ENCODE measurements at places on chromosomes 7 and 10.

DNA sequence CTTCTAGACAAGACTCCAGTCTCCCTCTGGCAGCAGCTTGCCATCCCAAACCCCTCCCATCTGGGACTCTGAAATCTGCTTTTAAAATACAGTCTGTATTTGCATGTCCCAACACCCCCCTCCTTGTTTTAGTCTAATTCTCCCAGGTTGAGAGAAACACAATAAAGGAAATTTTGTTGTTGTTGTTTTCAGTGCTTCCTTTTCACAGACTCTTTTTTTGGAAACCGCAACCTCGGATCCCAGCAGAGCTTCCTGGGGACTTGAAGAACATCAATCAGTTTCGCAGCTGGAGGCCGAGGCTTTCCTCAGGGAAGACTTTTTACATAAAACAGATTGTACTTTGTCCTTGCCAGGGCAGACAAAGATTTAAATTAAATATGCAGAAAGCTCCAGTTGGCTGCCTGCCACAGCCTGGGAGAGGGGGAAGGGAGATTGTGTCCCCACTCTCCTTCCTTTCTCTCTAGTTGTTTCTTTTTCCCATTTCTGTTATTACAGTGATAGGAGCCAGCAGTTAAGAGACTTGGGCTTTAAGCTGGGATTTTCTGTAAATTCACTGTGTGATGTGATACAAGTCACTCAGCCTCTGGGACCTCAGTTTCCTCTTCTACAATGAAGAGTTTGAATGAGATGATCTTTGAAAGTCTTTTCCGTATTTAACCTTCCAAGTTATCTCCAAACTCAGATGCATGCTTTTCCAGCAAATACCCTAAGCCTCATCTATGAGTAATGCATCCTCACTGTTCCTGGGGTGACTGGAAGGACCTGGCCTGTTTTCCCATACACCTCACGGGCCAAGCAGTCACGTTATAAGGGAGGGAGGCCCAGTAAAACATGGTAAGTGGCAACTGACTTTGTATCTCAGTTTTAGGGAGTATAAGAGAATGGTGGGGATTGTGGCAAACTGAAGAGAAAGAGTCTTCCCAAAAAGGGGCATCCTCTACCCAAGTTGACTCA lies 192.3 kb downstream of the REEP3 start:
- DNase-seq, result peak; percentile 17

- DNase-seq, result no peak
Observed at GRCh38 chr7:86939197-86939814, 120.1 kb downstream of the ELAPOR2 start.

GRCh38 chr10:113453351-113453750 lies 99.5 kb upstream of the HABP2 start:
- no peak for DNase-seq

DNA sequence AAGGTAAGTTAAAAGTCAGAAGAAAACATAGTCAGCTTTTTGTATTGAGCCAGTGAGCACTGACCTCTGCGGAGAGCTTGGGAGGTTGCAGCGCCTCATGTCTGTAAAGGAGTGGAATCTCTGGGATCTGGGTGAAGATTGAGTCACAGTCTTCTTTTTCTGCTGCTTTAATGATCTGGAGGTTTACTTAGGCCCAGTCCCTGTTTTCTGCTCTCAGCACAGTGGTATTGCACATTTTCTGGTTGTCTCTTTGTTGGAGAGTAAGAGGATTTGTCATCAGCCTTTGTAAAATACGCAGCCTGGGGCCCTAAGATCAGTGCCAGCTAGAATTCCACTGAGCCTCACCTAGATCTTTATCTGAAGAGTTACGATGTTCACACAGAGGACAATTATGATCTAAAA lies 58.3 kb upstream of the GJD4 start:
- DNase-seq, result no peak

DNA sequence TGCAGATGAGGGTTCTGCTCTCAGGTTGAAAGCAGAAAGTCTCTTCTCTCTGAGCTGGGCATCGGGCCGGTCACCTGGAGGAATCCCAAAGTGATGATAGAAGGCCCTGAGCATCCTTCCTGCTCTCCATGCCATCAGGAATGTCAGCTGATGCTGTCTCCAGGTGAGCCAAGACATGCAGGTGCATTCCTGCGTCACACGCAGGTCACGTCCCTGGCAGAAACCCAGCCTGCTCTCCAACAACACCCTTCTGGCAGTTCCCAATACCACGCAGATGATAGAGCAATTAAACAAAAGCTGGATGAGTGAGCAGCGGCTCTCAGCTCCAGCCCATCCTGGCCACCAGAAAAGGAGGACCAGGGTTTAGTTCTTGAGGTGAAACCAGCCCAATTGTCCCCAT lies 6.9 kb upstream of the WIPI2 start:
- no peak for DNase-seq

DNA sequence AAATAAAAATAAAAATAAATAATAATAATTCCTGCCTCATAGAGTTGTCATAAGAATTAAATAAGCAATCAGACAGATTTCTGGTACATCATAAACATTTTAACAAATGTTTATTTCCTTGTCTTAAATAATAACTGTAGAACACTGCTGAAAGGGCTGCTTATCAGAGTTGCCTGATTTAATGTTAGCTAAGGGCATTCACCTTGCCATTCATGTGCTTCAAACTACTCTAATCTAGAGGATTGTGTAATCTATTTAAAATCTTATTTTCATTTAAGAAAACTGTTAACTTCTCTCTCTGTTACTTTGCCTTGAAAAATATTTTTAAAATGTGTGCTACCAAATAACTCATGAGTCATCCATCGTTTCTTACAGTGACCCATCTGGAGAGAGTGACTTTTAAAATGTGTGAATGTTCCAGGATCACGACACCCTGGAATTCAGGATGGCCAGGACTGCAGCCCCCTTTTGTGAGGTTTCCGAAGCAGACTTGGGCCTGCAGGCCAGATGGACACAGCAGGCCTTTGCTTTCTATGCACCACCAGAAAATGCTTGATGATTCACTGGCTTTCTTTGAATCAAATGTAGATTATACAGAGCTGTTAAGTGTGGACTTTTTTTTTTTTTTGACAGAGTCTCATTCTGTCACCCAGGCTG lies 109.1 kb upstream of the TNS3 start:
- DNase-seq, result no peak

DNA sequence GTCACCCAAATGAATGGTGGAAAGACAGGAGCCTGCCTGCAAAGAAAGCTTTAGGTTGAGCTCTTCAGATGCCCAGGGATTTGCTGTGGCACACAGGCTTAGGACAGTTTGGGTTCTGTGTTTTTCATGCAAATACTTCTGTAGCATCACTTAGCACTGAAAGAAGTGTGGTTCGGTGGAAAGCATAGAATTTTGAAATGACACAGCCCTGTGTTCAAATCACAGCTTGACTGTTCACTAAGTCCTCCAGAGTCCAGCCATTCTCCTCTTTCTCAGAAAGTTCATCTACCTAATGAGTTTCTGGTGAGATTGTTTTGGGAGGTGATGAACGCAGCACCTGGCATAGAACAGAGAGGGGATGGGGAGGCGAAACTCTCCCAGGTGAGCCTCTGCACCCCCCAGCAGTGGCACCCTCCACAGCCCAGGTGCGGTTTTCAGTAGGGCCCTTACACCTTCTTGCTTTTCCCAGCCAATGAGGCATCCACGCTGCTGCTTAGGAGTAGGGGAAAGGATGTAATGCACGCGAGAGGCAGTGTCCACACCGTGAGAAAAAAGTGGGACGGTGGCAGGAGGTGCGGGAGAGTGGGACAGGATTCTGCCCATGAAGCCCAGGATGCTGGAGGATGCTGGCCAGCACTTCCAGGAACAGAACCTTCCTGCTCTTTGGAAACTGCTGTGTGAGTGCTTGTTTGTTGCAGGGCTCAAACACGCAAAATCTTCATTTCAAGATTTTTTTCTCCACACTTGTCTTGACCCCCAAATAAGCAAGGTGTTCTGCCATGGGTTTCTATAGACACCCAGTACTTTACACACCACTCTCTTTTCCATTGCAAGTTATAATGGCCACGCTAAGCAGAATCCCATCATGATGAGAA lies 11.6 kb downstream of the EN2 start:
- no peak for DNase-seq

GRCh38 chr7:37759526-37759925 lies 76.0 kb downstream of the GPR141 start:
- no peak for DNase-seq

DNA sequence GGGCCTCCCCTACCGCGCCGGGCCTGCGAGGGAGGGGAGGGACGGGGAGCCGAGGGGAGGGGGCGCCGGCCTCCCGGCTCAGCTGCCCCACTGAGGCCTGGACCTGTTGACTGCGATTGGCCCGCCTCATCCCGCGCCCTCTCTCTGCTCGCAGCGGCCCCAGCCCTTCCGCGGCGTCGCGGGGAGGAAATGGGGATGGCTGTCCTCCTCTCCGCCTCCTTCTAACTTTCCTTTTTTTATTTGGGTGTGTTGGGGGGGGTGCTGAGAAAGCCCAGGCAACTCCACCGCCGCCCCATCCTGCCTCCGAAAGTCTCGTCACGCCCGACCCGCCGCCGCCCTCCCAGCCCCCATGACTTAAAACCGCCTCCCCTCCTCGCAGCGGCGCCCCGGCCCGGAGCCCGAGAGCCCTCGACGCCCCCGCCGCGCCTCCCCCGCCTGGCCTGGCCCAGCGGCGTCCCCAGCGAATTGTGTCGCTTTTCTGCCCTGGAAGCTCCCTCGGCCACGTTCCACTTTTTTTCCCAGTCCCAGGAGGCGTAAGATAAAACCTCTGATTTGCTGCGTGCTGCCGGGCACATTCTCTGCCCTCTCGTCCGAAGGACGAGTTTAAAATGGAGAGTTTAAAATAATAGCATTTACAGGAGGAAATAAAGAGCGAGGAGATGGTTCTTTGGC lies 842 bp upstream of the SKIDA1 start:
- DNase-seq, result no peak

DNA sequence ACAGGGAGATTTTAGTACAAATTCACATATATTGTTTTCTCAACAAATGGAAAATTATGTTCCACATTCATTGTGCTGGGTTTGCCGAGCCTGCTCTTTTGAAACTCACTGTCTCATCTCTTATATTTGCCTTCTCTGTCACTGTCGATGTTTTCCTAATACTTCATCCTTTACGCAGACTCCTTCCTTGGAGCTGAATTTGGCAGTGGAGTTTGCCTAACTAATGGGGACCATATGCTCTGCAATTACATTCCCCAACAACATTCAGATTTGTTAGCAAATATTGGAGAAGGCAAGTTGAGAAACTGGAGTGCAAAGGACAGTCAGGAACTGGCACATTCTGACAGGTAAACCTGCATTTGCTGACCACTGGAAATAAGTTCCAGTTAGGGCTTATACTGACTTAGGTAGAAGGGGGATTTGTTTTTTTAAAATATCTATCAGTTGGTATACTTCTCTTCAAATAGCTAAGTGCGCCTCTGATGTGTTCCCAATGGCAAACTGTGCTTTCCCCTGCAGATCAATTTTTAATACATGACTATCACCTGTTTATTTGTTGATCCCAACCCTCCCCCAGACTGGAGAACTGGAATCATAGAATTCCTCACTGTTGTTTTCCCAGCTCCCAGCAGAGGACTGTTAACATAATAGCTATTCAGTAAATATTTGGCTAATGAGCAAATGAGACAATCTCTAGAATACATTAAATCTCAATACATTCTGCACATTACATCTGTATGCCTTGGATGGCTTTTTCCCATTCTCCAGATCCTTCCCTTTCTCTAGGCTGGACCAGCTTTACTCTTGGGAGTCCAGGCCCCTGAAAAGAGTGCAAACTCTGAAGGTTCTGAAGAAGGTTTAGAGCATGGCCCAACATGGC lies 769.3 kb downstream of the KCNMA1 start:
- DNase-seq, result no peak

GRCh38 chr7:74560086-74560719 lies 97.3 kb upstream of the GTF2I start:
- DNase-seq, result no peak

DNA sequence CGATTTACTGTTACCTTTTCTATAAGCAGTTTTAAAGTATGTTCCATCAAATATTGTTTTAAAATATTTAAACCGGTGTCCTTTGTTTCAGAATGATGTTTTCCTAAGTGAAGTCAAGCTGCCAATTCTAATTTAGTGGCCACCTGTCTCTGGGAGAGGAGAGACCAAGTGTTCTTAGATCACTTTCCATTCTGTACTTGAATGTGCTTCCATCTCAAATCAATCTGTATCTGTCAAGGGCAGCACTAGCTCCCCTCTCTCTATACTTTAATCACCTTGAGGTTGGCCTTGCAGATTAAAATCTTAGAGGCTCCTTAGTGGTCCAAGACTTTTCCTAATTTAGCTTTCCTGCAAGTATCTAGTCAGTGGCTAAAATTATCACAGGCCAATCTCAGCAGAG lies 49.6 kb downstream of the LGI1 start:
- DNase-seq, result no peak

DNA sequence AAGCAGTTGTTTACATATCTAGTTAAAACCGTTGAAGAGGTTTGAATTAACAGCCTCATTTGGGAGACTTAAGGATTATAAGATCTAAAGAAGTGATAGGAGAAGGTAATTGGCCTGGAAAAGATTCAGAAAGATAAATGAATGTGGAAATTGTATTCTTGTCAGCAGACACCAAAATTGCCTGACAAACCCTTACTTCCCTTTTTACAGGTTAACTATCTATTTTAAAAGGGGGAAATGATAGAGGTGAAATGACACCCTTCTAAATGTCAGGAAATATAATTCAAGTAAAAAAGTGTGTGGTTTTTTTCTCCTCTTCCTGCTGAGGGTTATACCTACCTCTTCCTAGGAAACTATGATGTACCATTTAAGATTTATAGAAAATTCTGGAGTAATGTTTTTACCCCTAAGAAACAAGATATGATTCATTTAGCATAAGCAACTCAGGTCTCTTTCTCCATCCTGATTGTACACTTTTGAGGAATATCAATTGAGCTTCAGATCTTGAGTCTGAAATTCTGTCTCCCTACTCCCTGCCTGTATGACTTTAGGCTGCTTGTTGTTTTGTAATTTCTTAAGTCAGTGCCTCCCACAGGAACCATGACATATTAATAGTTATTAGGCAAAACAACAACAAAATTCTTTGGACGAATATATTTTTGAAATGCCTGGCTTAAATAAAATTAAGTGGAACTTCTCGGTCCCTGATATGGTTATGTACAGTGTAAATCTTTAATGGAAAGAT lies 250.4 kb downstream of the RNLS start:
- no peak for DNase-seq

GRCh38 chr10:95229724-95230627 lies 35.9 kb downstream of the ACSM6 start:
- no peak for DNase-seq

DNA sequence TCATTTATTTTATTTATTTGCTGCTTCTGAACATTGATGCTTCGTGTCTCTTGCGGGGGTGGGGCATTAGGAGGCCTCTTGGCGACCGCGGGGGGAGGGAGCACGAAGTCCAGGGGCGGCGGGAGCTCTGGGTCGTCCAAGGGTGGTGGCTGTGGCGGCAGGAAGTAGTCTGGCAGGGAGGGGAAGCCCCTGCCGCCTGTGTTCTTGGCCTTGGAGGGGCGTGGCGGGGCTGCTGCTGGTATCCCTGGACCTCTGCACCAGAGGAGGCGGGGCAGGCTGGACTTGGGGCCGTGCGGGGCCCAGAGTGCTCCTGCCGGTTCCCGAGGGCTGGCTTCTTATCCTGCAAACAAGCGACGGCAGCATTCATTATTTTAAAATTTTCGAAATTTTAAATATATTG lies 70.5 kb upstream of the ABI1 start:
- no peak for DNase-seq

GRCh38 chr10:31803606-31804351 lies 124.9 kb downstream of the ARHGAP12 start:
- no peak for DNase-seq

- no peak for DNase-seq
Observed at GRCh38 chr7:50292763-50293162, 11.8 kb upstream of the IKZF1 start.
